Kidney tubule cell (primary cell): ENCODE measurements at places on chromosomes 5 and 9.

DNA sequence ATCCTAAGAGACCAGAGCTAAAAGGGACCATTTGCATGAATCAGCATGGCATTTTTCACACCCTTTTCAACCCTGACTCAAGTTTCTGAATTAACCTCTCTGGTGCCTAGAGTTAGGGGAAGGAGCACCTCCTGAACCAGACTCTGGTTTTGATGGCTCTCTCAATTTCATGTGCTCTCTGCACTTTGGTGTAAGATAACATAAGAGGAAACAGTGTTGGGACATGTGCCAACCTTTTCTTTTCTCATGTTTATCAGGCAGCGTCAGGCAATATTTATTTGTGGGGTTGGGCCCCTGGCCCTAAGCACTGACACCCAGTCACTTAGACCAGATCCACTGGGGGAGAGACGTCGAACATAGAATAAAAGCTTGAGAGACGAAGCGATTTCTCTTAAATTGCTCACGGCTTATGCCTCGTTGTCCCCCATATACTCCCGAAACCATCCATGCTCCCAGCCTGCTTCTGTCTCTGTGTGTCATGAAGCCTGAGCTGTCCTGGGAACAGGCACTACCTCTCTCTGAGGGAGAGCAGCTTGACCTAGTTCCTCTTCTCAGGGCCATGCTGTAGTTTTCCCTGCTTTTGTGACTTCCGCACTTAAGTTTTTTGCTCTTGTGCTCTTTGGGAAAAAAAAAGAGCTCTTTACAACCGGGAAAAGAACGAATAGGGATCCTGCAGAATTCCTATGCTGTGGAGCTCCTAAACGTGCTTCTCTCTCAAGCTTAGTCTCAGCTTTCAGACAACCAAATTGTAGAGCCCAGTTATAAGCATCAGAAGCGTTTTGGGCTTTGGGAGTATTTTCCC lies 195.7 kb downstream of the NR3C1 start:
- no peak for DNase-seq

DNA sequence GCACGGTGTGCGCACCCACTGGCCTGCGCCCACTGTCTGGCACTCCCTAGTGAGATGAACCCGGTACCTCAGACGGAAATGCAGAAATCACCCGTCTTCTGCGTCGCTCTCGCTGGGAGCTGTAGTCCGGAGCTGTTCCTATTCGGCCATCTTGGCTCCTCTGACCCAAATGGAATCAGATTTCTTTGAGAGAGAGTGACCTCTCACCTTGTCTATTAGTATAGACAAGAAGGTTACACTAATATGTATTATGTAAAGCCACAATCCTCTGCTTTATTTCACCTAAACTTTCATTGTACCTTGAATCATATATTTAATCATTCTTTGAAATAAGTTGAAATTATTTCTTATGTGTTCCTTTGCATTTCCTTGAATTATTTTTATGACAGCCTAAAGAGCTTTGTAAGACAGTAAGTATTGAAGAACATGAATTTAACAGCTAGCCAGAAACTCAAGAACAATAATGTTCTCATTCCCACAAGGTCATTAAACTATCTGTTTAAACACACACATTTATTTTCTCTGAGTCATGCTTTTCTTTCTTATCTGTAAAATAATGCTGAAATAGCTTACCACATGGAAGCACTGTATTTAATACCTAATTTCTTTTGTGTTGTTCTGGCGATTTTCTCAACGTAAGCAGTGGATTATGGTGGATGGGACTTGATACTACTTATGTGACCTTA lies 91.8 kb upstream of the DMRTA1 start:
- no peak for DNase-seq

DNA sequence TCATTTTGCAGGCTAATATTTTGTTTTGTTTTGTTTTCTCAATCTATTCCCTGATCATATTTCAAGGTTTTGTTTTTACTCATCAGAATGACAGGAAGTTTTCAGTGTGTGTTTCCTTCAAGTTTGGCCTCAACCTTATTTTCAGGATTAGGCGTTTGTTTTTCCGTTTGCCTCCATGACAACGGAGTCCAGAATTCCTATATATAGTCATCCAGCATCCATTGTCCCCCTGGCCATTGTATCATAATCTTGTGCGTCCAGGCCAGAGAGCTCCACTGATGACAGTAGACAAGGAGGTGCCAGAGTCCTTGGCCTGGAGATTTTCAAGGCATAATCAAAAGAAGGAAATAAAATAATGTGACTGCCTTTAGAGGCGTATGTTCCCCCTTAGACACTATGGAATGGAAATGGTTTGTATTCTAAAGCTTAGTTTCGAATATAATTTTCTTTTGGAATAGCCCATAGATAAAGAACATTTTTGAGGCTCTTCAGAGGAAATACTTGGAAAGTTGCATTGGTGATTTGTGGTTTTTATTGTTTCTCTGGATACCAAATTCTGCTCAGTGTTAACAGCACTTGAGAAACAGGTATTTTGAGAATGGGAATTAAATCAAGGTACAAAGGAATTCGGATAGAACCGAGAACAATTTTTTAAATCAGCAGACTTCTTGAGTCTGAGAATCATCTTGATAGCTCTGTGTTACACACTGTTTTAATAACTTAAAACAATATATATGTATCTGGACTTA lies 99.8 kb downstream of the ZNF462 start:
- DNase-seq: peak; percentile 24

DNA sequence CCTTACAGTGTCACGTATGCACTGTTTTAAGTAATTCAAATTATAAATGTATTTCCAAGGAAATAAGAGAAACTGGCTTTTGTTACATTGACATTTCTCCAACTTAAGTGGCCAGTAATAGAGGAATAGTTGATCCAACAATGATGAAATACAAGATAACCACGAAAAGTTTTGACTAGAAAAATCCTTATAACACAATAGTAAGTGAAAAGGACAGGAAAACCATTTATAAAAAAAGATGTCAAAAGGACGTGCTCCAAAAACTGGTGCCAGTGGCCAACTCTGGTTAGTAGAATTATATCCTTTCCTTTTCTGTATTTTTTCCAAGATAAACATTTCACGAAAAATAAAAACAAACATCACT lies 210.9 kb downstream of the GAPVD1 start:
- no peak for DNase-seq

GRCh38 chr5:142819292-142819691 lies 49.1 kb downstream of the ARHGAP26 start:
- peak; percentile 69 for DNase-seq

DNA sequence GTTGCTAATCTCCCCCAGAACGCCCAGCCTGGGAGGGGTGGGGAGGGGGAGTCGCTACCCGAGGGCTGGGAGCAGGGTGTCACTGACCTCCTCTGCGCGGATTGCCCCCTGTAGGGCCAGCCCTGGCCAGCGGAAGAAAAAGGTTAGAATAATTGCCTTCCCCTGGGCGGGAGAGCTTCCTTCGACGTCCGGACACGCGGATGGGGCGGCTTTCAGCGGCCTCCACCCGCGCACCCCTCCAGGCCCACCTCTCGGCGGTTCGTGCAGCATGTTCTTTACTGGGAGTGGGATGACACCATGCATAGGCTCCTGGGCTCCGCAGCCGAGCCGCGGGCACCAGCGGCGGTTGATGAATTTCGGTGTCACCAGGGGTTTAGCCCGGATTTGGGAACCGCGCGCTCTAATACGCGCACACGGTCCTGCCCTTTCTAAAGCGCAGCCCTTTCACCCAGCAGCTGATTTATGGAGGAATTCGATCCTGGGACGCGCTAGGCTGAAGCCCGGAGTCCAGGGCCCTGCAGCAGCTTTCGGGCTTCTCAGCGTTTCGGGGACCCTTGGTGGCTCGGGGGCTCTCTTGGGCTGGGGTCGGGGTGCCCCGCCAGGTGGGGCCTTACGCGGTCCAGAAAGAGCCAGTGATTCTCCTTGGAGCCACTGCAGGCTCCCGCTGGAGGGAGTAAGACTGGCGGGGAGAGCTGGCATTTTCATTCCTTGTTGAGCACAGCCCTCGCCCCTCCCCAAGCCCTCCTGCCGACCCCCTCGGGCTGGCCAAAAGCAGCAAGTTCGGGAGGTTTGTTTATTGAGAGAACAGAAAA lies 10.1 kb downstream of the LMX1B start:
- DNase-seq: no peak

DNA sequence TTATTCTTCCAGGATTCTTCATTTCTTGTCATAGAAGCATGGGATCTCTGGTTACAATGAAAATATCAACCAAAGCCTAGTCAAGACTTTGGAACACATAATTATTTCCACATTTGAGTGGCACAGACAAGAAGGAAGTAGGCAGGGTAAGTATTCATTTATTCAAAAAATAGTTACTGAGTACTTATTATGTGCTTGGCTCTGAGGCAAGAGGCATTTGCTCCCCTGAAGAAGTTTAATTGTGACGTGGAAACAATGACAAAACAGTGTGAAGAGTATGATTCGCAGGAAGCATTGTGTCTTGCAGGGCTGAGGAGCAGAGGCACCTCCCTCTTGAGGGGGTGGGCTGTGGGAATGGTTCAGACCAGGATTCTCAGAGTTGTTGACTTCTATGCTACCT lies 45.0 kb upstream of the TNFSF15 start:
- no peak for DNase-seq

- no peak for DNase-seq
Measured at GRCh38 chr5:132767150-132767549, 9.9 kb downstream of the SEPTIN8 start.

- peak; percentile 93 for DNase-seq
Measured at GRCh38 chr5:180799902-180800801, 2.5 kb downstream of the MGAT1 start.

DNA sequence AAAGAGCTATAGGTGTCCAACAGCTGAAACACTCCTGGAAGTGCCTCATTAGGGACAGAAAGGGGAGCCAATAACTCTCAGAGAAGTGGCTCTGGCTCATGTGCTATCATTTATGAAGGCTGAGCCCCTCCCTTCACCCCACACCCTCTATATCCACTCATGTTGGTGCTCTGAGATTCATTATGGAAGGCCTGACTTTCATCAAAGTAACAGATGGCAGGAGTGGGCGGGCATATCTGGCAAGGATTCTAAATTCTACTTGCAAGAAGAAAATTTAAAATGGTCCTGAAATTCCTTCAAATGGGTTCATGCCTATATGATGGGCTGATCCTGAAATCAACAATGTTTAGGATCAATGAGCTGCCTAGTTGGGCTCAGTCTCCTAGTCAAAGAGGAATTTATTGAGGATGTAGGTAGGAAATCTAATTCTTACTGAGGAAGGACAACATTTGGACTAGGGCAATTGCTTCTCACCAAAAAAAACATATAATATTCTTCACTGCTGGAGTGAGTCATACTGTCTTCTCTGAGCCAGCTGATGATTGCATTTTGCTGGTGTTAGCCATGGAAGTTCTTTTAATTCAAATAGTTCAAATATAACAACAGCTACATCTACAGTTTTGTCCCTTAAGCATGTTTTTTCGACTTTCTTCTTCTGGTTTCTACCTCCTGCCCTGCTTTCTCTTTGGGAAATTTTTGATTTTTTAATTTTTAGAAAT lies 23.5 kb downstream of the NMRK1 start:
- peak; percentile 18 for DNase-seq

- DNase-seq: no peak
Measured at GRCh38 chr5:96431376-96432187, 1.5 kb downstream of the PCSK1 start.
